Fibroblast of pulmonary artery (primary cell): ENCODE measurements at places on chromosomes 12 and 14.

- DNase-seq = peak; percentile 11
Measured at GRCh38 chr12:97767347-97767746, 304.7 kb downstream of the RMST start.

- DNase-seq = no peak
Measured at GRCh38 chr12:117686911-117687377, 281.8 kb downstream of the KSR2 start.

DNA sequence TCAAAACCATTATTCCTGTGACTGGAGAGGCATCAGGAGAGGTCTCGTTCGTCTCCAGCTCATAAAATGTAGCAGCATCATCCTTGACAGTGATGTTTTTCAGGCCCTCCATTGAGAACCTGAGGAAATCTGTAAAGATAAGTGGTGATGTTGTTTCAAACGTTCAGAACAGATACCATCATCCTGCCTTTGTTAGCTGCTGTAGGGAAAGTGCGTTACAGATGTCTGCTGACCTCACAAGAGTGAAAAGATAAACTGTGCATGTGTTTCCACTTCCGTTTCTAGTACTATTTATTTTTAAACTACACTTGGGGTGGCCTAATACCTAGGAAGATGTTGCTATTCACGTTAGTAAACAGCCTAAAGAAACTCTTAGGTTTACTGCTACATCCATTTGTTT is 28.4 kb downstream of the BCL2L14 start:
- peak; percentile 83 for DNase-seq

GRCh38 chr12:120720234-120720986 is 5.2 kb upstream of the ACADS start:
- peak; percentile 83 for DNase-seq

DNA sequence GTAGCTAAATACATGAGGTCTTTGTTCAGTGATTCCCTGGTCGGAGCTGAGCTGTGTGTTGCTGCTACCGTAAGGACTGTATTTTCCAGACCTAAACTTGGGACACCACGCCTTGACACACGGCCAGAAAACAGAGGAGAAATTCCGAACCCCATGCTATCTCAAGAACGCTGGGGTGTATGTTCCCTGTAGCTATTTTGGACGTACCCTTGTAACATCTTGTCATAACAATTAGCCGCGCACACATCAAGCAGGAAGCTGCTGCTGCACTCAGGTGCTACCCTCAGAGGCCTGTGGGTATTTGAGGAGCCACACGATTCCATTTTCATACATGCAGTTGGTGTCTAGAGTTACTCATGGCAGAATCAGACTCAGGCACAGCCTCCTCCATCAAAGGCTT is 255.0 kb downstream of the TMEM132C start:
- no peak for DNase-seq
